ENCODE measurements at places on chromosomes 1 and 21.
A peak's percentile ranks its signal among the peaks of the same experiment; 100 is the strongest.

- DNase-seq = no peak
Measured at GRCh38 chr1:192588546-192588945, 13.0 kb downstream of the RGS1 start.

- DNase-seq = peak; percentile 65
Measured at GRCh38 chr1:87202922-87203655, 125.6 kb upstream of the LMO4 start.

- no peak for DNase-seq
Measured at GRCh38 chr21:16533692-16534407, 804.1 kb downstream of the USP25 start.

GRCh38 chr1:55388960-55389359 is 173.8 kb upstream of the USP24 start:
- DNase-seq = no peak

DNA sequence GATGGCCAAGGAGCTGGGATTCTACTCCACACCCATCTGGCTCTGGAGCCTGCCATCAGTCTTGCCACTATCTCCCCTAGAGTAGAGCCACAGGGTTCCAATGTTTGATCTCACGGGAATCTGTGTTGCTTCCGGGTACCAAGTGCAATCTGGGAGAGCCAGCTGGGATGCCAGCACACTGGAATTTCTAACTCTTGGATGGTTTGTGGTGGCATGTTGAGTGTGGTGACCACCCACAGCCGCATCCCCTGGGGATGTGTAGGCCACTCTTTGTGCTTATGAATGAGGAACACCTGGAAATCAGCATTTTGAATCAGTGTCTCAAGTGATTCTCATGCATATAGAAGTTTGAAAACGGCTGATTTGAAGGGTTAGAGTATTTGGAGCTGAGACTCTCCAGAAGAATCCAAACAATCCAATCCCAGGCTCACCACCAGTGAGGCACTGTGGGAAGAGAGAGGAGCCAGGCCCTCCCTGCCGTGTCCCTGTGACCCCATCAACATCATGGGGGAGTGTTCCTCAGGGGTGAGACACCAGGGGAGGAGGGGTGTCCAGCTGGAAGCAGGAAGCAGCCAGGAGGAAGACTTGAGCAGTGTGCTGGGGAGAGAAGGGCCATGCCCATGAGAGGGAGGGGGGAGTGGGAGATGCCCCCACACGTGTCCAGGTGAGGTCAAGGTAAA is 13.4 kb downstream of the FBLIM1 start:
- no peak for DNase-seq

GRCh38 chr1:235160383-235160956 is 580 bp downstream of the RBM34 start:
- DNase-seq = peak; percentile 62

DNA sequence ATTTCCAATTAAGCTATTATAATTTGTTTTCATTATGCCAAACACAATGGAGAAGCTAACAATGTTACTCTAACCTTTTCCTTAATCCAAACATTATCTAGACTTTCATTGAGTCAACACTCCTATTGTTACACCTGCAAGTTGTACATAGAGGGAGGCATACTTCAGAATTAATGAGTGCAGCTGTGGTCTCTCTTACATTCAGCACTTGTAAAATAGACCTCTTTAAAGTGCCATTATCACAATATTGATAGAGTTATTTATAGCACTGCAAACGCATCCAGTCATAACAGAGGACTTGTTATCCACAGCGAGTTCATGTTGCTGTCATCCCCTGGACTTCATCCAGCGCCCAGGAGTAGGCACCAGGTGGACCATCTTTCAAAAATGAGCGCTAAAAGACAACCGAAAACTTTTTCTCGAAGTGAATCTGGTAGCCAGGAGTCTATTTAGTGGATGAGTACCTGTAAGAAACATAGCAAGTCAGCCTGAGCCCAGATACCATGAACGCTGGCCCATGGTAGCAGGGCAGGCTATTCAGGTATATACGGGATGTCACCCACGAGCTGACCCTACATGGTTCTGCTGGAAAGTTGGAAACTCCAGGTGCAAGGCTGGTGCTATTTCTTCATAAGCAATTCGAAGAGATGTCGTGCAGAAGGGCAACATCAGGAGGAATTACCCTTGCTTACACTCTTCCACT is 70.6 kb upstream of the NFIA start:
- DNase-seq = no peak

DNA sequence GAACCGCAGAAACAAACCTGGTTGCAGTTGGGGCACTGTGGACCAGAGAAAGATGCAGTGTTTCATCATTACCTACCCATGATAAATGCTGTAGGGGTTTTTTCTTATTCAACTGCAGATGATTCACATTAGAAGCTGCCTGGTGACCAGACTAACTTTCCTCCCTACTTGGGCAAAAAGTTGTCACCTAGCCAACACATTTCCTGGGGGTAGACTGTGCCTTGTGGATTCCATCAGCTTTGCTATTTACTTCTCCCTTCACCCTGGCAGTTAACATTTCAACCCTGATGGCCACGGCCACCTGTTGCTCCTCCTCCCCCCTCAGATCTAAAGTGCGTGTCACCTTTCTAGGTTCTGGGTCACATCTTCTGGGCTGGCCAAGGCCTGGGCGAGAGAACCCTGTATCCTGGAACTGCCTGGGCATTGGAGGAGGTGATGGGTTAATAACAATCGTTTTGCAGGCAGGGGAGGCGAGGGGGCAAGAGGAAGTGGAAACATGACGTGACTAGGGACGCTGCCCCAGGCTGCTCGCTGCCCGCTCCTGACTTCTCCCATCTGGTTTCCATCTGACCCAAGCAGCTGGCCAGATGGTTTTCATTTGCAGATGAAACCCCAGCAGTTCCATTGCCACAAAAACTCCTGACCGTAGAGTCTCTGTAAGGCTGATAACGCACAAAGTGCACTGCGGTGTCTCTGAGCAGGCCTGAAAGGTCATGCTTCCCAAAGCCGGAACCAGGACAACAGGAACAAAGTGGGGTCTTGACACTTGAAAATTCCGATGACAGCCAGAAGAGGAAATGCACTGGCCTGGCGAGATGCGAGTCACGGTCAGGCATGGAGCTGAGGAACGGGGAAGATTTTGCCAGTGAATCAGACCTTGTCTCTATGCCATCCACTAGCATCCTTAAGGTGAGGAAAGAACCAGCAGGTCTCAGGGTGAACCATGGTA is 36.6 kb downstream of the CAPZB start:
- no peak for DNase-seq

DNA sequence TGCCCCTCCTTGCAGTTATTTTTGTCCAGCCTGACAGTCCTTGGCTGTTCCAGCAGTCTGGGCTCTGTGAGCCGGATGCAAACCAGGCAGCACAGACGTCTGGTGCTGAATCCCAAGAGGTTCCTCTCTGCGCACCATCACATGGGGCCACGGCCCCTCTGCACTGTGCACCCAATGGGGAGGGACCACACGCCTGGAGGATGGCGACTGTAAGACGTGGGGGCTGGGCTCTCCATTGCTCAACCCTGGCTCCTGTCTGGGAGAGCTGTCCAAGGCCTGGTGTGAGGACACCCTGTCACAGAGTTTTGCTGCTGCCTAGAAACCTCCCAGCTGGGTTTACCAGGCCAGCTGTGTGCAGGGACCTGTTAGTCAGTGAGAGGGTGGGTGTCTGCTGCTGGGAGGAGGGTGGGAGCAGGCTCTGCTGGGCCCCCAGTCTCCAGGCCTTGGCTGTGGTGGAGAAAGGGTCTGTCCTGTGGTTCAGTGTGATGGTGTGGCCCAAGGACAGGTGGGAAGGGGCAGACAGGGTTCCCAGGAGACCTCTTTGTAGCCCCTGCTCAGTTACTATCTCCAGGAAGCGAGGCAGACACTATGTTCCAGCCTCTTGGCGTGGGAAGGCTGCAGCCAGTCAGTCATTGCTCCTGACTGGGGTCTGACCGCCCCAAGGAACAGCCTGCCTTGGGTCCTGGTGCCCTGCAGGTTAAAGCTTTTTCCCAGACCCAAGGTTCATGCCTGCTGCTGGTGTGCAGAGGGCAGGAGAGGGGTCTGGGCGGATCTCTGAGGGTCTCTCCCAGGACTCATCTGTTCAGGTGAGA is 13.8 kb downstream of the HEYL start:
- DNase-seq = no peak

- DNase-seq = no peak
Measured at GRCh38 chr1:228058949-228059633, 23.4 kb upstream of the ARF1 start.

GRCh38 chr1:185555743-185556142 is 178.4 kb upstream of the HMCN1 start:
- DNase-seq = no peak

DNA sequence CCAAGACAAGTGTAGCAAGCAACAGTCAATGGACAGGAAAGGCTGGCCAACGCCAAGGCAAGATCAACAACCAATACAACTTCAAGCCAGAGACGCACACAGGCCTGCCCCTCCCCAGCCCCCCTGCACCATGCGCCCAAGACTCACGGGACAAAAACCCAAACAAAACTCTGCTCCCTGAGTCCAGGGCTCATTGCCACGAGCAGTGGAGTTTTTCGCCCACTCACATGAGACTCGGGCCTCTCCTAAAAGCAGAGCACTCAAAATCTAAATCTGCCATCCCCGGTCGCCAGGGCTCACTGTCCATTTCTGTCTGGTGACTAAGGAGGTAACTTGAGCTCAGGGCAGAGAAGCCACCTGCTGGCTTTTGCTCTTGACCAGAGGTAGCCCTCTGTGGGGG is 174.8 kb downstream of the CLIC6 start:
- no peak for DNase-seq

DNA sequence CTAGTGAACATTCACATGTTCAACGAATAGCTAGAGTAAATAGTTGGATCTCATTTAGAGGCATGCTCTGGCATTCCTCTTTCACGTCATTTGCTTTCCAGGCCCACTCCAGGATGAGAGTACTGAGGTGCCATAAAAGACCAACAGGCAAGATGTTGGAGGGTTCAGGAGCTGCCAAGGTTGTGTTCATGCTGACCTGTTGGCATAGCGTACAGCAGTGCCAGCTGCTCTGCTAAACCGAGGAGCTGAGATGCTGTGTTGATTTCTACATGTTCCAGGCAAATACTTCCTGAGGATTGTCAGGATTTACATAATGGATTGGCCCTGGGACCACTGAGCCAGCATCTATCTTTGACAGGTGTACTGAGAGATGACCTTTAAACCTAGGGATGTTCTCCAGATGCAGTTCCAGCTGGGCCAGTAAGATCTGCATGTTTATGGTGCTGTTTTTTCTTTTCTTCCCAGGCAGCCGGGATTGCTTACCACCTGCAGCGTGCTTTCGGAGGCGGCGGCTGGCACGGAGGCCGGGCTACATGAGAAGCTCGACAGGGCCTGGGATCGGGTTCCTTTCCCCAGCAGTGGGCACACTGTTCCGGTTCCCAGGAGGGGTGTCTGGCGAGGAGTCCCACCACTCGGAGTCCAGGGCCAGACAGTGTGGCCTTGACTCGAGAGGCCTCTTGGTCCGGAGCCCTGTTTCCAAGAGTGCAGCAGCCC is 66.9 kb downstream of the DISC1 start:
- DNase-seq = no peak

DNA sequence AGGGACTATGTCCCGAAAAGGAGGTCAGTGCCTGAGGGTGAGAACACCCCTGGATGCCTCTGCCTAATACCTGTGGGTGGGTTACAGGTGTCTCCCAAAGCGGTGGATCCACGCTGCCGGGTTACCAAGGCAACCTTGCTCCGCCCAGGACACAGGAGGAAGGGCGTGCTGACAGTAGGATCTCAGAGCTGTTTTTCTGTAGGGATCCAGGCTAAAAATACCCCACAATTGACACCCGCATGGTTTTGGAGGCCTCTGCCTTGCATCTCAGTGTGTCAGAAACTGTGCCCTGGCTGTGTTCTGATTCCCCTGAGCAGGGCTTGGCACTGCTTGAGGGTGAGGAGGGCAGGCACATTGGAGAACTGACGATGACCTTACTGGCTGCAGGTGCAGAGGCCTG is 118.0 kb downstream of the IER5 start:
- DNase-seq = no peak

GRCh38 chr1:54159733-54160316 is 7.0 kb upstream of the CDCP2 start:
- DNase-seq = no peak

DNA sequence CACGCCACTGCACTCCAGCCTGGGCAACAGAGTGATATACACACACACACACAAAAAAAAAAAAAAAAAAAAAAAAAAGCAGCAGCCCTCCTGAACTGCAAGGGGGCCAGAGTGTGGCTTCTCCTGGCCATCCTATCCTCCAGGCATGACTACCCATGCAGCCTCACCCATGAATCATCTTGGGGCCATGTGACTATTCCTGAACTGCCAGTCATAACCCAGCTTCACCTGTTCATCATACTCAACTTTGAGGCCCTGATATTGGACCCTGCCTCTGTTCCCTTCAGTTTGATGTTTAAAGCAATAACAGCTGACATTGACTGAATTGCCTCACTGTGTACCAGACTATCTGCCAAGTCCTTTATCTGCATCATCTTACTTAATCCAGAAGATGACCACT is 2.8 kb upstream of the HPCAL4 start:
- no peak for DNase-seq

DNA sequence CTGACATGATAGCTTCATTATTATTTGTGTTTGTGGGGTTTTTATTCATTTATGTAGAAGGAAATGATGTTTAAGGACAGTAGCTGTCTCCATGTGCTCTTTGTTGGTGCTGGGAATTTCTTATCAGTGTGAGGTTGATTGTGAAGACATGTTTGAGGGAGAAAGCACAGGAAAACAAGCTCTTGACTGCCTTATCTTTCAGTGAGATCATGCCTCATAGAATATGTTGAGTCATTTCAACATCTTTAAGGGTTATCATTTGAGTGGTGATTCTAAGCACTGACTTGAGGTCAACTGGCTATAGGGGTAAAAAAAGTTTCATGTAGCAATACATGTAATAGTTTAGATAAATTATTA is 405.1 kb upstream of the ADAMTS5 start:
- DNase-seq = no peak

GRCh38 chr1:235806123-235806522 is 60.6 kb downstream of the LYST start:
- no peak for DNase-seq

GRCh38 chr1:246537441-246537840 is 28.6 kb downstream of the TFB2M start:
- no peak for DNase-seq

Measured in GM13976 (cell line).